ENCODE measurements at places on chromosomes 7 and 10. TPM values are rescaled to one million over a fixed set of nuclear protein-coding genes. Genes with fewer than 3 reads are reported as not detected.

CPN1 gene
- total RNA-seq, result not detected

C7orf57 gene
- not detected for total RNA-seq

ANKRD30A gene
- not detected for total RNA-seq

DNA sequence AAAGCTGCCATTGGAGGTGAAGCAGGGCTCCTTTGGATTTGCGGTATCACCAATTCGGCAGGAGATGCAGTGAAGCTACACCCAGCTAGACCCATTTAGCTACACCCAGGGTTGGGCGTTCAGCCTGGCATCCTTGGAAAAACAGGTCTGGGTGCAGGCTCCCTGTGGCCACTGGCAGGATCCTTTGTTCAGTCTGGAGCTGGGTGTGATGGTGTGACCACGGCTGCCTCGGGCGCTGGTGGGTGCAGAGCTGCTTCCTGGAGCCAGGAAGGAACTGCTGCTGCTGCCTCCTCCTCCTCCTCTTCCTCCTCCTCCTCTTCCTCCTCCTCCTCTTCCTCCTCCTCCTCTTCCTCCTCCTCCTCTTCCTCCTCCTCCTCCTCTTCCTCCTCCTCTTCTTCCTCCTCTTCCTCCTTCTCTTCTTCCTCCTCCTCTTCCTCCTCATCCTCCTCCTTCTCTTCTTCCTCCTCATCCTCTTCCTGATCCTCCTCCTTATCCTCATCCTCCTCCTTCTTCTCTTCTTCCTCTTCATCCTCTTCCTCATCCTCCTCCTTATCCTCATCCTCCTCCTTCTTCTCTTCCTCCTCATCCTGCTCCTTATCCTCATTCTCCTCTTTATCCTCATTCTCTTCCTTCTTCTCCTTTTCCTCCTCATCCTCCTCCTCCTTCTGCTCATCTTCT lies 84.0 kb downstream of the GRK5 start:
- H3K27ac ChIP-seq, result peak overlapping the region; percentile 50
- no peaks in the 10 kb centered on the region for H3K27me3 ChIP-seq
- no peak for DNase-seq
- no peaks in the 10 kb centered on the region for H3K4me1 ChIP-seq

DNA sequence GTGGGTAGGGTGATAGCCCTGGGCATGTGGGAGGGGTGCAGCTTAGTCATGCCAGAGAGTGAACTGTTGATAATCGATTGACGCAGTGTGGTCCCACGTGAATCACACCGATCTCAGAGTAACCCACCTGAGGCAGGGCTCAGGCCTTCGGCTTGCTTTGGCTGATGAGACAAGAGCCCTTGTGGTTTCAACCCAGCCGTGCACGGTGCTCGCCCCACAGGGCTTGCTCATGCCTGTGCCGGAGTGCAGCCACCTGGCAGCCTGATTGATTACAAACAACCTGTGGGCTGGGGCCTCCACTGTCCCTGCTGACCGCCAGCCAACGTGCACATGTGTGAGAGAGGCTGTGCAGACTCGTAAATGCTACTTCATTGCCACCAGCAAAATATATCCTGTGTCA lies 144.9 kb upstream of the ADARB2 start:
- no peaks in the 10 kb centered on the region for H3K36me3 ChIP-seq
- H3K27me3 ChIP-seq, result no peaks in the 10 kb centered on the region
- no peak for DNase-seq
- H3K4me3 ChIP-seq, result no peak overlapping the region
- H3K27ac ChIP-seq, result no peak overlapping the region

DNA sequence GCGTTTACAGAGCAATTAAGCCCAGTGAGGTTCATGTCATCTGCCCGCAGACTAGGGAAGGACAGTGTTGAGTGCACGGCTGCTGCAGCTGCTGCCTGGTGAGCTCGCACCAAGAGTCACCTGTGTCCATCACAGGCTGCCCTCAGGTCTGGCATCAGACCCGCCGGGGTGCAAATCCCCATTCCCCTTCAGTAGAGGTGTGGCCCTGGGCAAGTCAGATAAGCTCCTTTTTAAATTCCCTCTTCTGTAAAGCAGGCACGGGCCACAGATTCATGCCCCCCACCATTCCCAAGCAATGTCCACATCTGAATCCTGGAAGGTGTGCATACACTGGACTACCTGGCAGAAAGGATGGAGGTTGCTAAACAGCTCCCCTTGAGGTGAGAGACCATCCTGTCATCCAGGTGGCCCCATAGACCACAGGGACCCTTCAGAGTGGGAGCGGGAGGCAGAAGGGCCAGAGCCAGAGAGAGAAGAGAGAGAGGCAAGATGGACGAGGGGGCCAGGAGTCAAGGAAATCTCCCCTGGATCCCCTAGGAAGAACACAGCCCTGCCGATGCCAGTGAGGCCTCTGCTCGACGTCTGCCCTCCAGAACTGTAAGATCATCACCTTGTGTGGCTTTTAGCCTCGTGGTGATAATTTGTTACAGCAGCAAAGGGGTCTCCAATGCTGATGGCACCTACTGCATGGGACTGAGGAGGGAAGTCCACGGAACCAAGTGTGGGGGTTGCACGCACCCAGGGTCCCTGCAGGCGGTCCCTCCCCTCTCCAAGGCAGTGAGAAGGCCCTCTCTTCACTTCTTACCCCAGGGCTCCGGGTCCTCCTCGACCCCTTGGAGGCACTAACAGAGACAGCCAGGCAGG lies 168.8 kb downstream of the TCERG1L start:
- no peaks in the 10 kb centered on the region for H3K27me3 ChIP-seq
- H3K4me1 ChIP-seq, result no peaks in the 10 kb centered on the region
- no peak for DNase-seq
- H3K4me3 ChIP-seq, result no peak overlapping the region

Measured in right atrium auricular region (tissue), 2 donors.